ENCODE measurements at places on chromosomes 6 and 20.

DNA sequence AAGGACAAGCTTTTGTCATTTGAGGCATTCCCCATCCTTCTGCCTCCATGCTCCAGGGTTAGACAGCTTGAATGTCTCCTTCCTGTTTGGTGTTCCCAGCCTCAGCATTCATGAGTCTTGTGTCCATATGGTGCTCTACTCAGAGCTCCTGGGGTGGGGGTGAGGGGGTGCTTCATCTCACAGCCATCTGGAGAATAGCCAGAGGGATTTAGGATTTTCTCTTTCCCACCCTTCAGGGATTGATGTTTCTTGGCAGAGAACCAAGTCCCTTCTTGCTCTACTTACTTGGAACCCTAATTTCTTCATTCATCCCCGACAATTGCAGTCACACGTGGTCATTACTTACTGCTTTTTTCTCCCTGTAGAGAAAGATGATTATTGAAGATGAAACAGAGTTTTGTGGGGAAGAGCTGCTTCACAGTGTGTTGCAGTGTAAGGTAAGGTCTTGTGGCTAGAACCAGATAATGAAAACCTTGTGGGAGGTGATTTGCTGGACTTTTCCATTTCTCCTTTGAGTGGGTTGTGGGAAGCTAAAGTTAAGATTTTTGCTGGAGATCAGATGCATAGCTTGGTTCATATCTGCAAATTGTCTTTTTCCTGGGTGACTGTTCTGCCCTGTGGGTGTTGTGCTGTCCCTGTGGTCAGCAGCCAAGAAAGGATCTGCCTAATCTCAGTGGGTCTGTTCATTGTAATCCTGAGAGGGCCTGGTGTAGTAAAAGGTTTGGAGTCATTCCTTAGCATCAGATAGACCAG, 18.6 kb downstream of the CMTR1 start:
- DNase-seq, result no peak

DNA sequence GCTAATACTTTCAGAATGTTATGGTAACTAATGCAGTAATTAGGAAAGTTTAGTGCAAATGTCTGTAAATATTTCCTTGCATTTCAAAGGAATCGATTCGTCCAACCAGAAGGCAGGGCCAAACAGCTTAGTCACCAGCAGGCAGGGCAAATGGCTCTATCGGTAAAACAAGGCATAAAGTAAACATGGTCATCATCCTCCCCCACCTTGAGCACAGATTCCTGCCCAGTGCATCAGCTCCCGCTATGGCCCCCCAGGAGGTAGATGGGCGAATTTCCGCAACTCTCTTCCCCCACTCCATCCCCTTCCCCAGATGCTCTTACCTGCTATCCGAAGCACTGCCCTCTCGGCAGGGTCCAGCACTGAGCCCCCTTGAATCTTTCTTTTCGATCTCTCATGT, 103.8 kb upstream of the BEND6 start:
- no peak for DNase-seq

- no peak for DNase-seq
Observed at GRCh38 chr20:2767768-2768631, 32.4 kb downstream of the CPXM1 start.

GRCh38 chr20:25470045-25470444, 62.6 kb downstream of the GINS1 start:
- peak; percentile 47 for DNase-seq

GRCh38 chr6:101830501-101831031, 437.1 kb downstream of the GRIK2 start:
- no peak for DNase-seq

- no peak for DNase-seq
Observed at GRCh38 chr6:113774127-113774825, 82.9 kb upstream of the MARCKS start.

GRCh38 chr6:13759025-13759424, 47.4 kb upstream of the RANBP9 start:
- no peak for DNase-seq

- peak; percentile 29 for DNase-seq
Observed at GRCh38 chr20:5100684-5101347, 18.9 kb downstream of the PCNA start.

- DNase-seq, result no peak
Observed at GRCh38 chr6:10235344-10235743, 179.5 kb downstream of the TFAP2A start.

GRCh38 chr6:77037439-77037838, 425.9 kb downstream of the HTR1B start:
- no peak for DNase-seq

- no peak for DNase-seq
Observed at GRCh38 chr20:8221887-8222419, 89.9 kb downstream of the PLCB1 start.
